Stimulated activated effector memory CD8-positive, alpha-beta T cell treated with anti-CD3 and anti-CD28 coated beads, Interleukin-12 subunit alpha, Interleukin-12 subunit beta, amount 100 ng/mL, for 72 hours (primary cell): ENCODE measurements at places on chromosomes 6 and 20.

DNA sequence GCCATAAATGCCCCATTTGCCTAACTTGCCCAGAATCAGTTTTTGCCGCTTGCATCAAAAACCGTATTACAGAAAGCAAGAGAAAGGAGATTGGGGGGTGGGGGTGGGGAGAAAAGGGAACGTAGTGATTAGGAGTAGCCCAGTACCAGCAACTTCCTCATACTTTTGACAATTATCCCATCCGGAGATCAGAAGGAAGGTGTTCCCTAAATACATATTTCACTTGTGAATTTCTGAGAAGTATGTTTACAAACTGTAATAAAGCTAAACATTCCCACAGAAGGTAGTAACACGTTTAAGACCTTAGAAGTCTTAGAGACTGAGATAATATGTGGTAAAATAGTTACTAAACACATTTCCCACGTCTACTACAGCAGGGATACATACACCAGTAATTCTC is 14.5 kb downstream of the PREP start:
- DNase-seq: no peak

DNA sequence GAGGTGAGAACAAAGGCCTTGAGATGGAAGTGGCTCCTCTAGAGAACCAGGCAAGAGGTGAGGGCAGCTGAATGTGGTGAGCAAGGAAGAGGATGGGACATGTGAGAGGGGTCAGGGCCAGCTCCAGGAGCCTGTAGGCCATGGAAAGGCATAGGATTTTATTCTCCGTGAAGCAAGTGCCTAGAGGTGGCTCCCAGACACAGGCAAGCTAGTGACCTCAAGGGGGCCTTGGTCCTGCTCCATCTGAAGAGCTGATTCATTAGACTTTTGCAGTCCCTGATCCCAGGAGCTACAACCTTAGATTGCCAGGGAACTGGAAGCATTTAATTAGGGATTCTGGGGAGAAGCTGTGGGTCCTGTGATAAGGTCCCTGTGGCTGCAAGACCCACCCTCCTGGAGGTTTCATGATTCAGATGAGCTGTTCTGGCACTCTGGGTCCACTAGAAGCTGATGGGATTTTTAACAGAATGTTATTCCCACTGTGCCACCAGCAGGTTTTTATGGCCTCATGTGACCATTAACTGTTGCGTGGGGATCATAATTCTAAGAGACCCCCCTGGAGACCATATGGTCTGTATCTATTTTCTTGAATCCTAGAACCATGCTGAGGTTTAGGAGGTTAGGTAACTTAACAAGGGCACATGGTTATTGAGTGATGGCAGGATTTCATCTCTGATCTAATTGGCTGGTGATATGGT is 90.5 kb downstream of the ELOVL5 start:
- DNase-seq: no peak

DNA sequence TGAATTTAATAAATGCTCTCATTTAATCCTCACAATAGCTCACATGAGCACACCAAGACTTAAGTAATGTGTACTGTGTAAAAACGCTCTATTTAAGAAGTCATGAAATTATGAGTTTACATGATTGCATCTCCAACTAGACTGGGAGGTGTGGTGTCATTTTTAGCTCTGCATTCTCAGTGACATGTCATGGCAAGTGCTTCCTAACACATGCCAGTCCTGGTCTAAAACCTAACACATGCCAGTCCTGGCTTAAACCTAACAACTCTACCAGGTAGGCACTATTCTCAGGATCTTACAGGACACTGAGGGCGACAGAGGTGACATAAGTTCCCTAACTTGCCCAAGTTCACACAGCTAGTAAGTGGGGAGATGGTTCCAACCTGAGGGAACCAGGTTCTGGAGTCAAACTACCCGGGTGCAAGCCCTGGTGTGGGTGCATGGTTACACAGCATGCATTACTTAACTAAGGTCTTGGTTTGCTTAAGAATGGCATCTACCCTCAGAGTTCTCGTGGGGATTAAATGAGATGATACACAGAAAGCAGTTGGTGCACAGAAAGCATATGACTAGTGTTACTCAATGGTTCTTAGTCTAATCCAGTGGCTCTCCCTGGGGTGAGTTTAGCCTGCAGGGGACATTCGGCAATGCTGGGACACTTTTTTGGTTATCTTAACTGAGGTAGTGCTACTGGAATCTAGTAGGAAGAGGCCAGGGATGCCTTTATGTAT is 14.7 kb downstream of the CLDN20 start:
- DNase-seq: no peak

DNA sequence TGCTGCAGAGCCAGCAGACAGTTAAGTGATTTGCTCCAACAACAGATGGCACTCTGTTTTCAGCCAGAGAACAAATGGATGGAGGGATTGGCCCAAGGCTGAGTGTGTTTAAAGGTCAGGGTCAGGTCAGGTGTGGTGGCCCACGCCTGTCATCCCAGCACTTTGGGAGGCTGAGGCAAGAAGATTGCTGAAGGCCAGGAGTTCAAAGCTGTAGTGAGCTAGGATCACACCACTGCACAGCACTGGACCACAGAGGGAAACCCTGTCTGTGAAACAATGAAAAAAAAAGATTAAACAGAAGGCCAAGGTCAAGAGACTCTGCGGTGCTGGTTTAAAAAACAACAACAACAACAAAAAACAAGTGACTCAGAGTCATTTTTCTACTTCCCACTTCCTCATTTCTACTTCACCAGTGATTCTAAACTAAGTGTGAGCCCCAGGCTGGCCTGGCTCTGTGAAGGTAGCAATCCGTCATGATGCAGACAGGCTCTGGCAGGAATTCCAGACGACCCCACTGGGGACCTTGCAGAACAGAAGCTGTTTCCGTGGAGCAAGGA is 42.5 kb upstream of the ARMC2 start:
- DNase-seq: no peak

DNA sequence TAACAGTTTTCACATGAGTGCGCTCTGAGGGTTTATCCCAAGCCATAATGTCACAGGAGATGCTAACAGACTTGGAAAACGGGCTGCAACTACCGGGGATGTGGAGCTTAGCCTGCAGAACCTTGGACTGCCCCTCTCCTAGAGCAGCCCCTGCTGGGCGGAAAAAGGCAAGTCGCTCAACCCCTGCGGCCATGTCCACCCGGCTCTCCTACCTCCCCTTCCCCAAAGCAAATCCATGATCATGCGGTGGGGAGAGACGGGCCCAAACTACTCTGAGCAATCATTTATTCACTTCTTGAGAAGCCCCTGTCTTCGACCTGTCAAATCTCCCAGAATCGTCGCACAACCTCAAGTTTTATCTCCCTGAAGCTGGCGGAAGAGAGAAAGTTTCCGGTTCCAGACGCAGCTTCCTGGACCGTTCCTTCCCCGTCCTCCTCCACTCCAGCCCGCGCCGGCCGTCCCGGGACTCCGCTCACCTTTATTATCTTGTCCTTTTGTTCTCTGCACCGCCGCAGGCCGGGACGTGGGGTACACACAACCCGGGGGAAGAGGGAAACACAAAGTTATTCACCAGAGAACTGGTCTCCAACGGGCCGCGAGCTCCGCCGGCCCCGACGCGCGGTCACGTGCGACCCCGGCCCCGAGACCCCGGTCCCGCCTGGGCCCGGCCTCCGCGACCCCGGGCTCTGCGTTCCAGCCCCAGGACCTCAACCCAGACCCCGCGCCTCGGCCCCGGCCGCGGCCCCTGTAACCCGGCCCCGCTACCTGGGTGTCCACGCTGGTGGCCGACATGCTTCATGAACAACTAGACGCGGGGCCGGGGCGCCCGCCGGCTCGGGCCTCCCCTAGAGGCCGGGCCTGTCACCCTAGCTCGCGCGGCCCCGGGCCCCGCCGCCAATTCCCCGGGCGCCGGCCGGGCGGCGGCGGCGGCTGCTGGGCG is 560 bp downstream of the YTHDF1 start:
- no peak for DNase-seq

DNA sequence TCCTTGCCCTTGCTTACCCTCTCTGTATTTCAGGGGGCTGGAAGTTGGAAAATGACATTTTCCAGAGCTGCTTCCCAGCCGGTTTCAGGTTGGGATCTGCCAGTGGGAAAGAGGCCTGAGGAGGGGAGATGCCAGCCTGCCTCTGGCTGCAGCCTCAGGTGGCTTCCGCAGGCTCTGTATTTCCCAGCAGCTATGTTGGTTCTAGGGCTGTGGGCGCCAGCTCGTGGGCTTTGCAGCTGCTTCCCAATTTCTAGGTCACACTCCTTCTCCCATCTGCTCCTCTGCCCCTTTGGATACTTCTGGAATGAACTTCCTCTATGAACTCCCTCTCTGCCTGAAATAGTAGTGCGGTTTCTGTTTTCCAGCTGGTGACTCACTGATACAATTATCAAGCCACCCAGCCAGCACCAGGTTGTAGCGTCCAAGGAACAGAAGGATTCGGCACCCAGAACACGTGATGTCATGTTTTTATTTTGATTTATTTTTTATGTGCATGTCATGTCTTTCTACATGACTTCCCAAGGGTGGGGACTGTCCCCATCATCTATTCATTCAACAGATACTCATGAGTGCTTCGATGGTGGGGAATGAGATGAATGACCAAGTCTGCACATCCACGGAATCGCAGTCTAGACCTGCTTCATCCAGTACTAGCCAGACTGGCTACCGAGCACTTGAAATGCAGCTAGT is 38.0 kb downstream of the TGM2 start:
- DNase-seq: no peak

GRCh38 chr6:170230520-170231292 is 60.2 kb downstream of the DLL1 start:
- no peak for DNase-seq

- no peak for DNase-seq
These were observed at the start of gene CALHM6 for GRCh38 chr6:116461331-116461931. Gene CALHM6 (plus strand): TSS chr6:116461375. CDS start chr6:116461930, 555 bp downstream.

DNA sequence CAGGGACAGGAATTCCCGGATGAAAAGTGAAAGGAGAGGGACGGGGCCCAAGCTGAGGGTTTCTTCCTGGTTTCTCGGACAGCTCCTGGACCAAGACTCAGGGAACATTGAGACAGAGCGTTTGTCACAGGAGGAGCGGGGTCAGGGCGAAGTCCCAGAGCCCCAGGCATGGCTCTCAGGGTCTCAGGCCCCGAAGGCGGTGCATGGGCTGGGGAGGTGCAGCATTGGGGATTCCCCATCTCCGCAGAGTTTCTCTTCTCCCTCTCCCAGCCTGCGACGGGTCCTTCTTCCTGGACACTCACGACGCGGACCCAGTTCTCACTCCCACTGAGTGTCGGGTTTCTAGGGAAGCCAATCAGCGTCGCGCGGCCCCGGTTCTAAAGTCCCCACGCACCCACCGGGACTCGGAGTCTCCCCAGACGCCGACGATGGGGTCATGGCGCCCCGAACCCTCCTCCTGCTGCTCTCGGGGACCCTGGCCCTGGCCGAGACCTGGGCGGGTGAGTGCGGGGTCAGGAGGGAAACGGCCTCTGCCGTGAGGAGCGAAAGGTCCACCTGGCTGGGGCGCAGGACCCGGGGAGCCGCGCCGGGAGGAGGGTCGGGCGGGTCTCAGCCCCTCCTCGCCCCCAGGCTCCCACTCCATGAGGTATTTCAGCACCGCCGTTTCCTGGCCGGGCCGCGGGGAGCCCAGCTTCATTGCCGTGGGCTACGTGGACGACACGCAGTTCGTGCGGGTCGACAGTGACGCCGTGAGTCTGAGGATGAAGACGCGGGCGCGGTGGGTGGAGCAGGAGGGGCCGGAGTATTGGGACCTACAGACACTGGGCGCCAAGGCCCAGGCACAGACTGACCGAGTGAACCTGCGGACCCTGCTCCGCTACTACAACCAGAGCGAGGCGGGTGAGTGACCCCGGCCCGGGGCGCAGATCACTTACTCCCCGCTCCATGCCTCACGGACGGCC is 54.6 kb upstream of the POLR1H start:
- DNase-seq: no peak

DNA sequence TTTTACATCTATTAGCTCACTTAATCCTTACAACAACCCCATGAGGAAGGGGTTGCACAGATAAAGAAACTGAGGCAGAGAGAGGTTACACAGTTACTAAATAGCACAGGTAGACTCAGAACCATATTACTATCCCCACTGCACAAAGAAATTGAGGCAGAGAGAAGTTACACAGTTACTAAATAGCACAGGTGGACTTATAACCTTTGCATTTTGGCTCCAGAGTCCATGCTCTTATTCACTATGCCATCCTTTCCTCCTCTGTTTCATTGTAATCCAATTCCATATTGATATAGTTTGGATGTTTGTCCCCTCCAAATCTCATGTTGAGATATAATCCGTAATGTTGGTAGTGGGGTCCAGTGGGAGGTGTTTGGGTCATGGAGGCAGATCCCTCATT is 3.5 kb downstream of the TDP2 start:
- no peak for DNase-seq

GRCh38 chr20:19786311-19786710 is 28.3 kb downstream of the RIN2 start:
- no peak for DNase-seq

GRCh38 chr6:158756977-158757752 is 62.0 kb downstream of the EZR start:
- DNase-seq: no peak

GRCh38 chr6:141445928-141446628 is 686.6 kb upstream of the GJE1 start:
- no peak for DNase-seq

DNA sequence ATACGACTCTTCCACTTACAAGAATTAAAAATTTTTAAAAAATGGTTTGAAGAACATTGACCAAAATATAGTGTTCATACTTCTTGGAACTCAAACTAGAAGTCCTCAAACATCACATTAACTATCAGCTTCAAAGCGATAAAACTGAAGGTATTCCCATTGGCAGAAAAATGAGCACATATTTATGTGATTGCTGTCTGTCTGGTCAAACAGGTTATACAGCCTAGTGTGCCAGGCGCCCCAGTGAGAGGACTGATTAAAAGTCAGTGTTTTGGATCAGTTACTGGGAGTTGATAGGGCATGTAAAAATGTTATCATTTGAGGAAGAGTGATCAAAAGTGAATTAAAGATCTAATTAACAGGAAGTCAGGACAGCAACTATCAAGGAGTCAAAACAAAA is 738.8 kb downstream of the HDGFL1 start:
- no peak for DNase-seq

GRCh38 chr20:41657655-41658054 is 39.5 kb upstream of the CHD6 start:
- DNase-seq: no peak

GRCh38 chr20:57840504-57841296 is 130.9 kb upstream of the PMEPA1 start:
- DNase-seq: no peak

DNA sequence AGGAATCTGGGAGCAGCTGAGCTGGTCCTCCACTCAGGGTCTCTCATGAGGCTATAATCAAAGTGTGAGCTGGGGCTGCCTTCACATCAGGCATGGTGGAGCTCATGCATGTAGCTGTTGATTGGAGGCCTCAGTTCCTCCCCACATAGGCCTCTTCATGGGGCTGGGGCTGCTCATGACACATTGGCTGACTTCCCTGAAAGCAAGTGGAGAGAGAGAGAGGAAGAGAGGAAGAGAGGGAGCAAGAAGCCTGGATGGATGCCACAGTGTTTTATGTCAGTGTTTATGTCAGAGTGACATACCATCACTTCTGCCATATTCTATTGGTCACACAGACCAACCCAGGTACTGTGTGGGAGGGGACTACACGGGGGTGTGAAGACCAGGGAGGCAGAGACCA is 43.8 kb downstream of the EYA2 start:
- no peak for DNase-seq
